H54 (cell line): ENCODE measurements at places on chromosomes 3 and 15.

- DNase-seq, result no peak
Observed at GRCh38 chr15:48914717-48915116, 36.8 kb downstream of the EID1 start.

- DNase-seq, result no peak
Observed at GRCh38 chr3:63580151-63580550, 72.3 kb upstream of the SNTN start.

DNA sequence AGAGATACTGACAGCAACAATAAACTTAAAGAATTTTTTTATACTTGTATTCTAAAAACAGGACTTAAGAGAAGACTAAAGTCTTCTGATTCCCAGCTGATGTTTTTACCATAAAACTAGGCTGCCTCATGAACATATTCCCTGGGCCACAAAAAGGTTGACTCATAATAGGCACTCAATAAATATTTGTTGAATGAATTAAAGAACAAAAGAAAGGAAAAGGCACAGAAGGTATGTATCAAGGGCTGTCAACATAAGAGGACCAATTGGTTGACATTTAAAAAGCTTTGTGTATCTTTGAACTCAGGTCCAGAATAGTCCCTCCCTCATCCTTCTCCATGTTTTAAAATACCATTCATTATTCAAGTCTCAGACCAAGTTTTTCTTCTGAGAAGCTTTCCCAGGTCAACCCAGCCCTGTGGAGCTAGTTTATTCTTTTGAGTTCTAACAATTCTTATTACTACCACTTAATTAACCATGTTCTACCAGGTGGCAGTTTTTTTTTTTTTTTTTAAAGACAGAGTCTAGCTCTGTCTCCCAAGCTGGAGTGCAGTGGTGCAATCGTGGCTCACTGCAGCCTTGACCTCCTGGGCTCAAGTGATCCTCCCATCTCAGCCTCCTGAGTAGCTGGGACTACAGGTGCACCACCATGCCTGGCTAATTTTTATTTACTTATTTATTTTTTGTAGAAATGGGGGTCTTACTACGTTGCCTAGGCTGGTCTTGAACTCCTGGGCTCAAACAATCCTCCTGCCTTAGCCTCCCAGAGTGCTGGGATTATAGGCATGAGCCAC lies 17.5 kb upstream of the ARHGEF3 start:
- no peak for DNase-seq

- no peak for DNase-seq
Observed at GRCh38 chr3:126773167-126773566, 69.1 kb downstream of the CHCHD6 start.

GRCh38 chr3:119230745-119231144 lies 9.9 kb downstream of the B4GALT4 start:
- DNase-seq, result no peak

DNA sequence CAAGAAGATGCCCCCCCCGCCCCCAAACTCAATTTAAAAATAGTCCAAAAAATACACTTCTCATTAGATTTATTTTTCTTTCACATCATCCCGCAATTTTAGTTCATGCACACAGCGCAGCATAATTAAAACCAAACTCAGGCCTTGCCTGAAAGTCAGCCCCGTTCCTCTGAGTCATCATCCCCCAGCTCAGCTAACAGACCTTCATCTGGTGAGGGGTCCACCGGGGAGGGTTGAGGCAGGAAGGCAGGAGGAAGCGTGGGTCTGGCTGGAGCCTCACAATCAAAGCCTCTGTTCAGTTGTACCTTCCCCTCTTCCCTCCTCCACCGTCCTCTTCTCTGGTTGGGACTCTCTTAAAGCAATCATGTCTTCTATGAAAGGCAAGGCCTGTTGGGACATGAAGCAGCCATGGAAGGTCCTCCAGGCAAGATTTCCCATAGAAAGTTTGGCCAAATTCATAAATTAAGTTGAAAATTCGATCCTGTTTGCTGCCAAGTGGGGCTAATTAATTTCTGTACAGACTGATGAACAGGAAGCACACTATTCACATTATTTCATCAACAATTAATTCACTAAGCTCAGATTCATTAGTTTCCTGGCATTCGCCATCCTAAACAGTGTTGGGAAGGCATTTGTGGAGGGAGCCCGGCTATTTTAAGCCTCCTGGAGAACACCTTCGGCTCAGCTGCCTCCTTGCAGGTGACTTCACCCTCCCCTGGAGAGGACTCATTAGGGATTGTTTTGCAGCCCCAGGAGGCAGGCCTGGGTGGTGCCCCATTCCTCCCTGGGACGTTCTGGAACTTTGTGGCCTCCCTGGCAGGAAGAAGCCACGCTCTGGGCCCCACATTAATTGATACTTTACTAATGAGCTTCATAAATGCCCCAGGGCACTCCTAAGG lies 72.3 kb upstream of the BNC1 start:
- DNase-seq, result no peak

DNA sequence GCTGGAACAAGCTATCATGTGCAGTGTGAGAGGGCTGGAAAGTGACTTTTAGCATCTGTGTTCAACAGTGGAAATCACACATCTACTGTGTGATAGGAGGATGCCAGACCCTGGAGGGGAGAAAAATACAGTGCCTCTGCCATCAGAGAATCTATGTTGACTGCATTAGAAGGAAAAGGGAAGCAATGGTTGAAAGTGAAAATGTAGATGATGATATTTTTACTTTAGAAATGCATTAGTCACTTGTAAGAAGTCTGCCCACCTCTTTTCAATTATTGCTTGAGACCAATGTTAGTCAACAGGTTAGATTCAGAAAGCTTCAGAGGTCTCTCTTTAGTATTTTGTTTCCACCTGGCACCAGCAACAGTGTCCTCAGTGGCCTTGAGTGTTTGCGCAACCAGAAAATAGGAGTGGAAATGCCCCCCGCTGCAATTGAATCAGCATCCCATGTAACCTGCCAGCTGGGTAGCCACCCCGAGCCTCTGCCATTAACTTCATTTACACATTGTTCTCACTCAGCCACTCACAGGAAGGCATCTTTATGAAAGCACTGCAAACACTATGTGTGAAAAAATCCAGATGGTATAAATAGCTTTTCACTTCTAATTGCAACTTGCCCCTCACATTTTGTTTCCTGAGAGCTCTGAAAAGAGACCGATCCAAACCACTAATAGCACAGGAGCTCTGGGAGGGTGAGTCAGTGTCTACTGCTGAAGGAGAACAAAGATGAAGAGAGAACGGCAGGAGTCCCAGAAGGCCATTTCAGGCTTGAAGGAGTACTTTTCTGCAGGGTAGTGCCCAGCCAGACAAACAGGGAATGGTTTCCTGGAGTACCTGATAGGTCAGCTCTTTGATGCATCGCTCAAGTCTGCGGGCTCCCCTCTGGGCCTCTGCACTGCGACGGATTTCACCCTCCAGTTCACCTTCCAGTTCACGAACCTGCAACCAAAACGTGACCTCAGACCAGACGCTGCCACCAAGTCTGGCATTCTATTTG lies 92.1 kb downstream of the HHLA2 start:
- no peak for DNase-seq

- no peak for DNase-seq
Observed at GRCh38 chr15:85044894-85045293, 63.2 kb downstream of the PDE8A start.

- DNase-seq, result no peak
Observed at GRCh38 chr3:30567139-30567753, 39.2 kb upstream of the TGFBR2 start.

DNA sequence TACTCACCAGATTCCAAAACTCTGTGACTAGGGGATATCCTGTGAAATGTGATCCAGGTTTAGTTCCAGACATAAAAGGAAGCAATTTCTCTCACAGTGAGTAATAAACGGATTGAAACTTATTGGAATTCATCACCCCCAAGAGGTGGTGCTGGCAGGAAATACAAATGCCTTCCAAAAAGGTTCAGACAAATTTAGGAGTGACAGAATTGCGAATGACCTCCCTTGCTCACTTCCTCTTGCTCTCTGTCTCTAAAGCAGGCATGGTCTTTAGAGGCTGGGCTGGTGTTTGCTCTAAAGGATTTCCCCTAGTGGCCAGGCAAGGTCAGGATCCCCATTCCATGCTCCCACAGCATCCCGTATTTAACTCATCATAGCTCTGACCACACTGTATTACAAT lies 449.4 kb upstream of the PPP2R3A start:
- no peak for DNase-seq

DNA sequence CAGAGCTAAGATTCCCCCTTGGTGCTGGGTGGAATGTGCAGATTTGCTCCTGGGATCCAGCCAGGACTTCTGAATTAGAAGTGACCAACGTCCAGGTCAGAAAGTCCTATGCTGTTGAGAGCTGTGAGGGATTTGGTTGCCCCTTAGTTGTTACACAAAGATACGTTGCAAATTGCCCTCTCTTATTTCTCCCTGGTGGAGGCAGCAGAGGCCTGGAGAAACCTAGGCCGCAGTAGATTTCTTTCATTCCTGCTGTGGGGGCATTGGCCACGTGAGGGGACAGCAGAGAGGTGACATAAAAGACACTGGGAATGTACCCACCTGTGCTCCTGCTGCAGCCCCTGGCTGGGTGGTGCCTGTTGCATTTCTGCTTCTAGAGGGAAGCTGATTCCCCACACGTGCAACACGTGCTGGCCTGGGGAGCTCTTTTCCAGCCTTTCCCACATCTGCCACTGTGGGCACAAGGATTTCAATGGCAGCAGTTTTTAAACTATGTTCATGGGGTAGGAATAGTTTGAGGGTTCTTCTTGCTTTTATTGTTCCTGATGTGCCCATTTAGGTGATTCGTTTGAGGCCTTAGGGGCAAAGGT lies 65.7 kb downstream of the SYNM start:
- DNase-seq, result no peak
